ENCODE measurements at places on chromosomes 7 and 10.

GRCh38 chr7:2734084-2734686, 46.2 kb downstream of the AMZ1 start:
- H3K4me3 ChIP-seq, result peak overlapping the region; percentile 33
- H3K27me3 ChIP-seq, result no peaks in the 10 kb centered on the region
- DNase-seq, result no peak
- peaks cover 43% of the 10 kb centered on the region for H3K36me3 ChIP-seq
- peak overlapping the region; percentile 27 for H3K27ac ChIP-seq

- no peak for DNase-seq
- H3K4me3 ChIP-seq, result no peak overlapping the region
- H3K36me3 ChIP-seq, result no peaks in the 10 kb centered on the region
- no peaks in the 10 kb centered on the region for H3K4me1 ChIP-seq
- no peaks in the 10 kb centered on the region for H3K27me3 ChIP-seq
These were observed 148.1 kb downstream of the ITGA8 start for GRCh38 chr10:15571575-15571974.

DNA sequence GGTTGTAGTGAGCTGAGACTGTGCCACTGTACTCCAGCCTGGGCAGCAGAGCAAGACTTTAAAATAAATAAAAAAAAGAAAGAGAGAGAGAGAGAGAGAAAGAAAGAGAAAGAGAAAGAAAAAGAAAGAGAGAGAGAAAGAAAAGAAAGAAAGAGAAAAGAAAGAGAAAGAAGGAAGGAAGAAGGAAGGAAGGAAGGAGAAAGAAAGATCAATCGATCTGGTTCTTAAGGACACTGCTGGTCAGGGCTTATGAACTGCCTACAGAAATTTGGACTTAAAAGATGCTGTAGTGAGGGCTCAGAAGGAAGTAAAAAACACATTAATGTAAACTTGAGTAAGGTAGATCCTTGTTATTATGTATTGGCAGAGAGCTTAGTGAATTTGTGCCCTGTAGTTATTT, 62.4 kb downstream of the COPG2 start:
- DNase-seq, result no peak
- peaks cover 55% of the 10 kb centered on the region for H3K36me3 ChIP-seq
- H3K27ac ChIP-seq, result no peak overlapping the region

DNA sequence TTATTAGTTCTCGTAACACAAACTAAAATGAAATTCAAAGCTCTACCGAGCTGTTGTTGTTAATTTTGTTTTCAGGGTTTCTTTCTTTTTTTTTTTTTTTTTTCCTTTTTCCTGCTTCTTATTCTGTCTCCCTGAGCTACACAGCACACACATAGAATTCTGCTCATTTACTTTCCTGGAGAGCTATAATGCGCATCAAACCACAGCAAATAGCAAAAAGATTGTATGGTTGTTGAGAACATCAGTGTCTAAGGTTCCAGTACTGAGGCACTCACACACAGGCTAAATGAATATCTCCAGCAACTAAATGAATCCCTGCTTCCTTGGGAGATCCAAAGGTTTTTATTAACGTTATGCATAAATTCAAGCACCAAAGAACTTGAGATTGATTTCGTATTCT, 418.3 kb downstream of the PLXDC2 start:
- no peaks in the 10 kb centered on the region for H3K36me3 ChIP-seq
- H3K27ac ChIP-seq, result no peak overlapping the region
- no peaks in the 10 kb centered on the region for H3K4me1 ChIP-seq

DNA sequence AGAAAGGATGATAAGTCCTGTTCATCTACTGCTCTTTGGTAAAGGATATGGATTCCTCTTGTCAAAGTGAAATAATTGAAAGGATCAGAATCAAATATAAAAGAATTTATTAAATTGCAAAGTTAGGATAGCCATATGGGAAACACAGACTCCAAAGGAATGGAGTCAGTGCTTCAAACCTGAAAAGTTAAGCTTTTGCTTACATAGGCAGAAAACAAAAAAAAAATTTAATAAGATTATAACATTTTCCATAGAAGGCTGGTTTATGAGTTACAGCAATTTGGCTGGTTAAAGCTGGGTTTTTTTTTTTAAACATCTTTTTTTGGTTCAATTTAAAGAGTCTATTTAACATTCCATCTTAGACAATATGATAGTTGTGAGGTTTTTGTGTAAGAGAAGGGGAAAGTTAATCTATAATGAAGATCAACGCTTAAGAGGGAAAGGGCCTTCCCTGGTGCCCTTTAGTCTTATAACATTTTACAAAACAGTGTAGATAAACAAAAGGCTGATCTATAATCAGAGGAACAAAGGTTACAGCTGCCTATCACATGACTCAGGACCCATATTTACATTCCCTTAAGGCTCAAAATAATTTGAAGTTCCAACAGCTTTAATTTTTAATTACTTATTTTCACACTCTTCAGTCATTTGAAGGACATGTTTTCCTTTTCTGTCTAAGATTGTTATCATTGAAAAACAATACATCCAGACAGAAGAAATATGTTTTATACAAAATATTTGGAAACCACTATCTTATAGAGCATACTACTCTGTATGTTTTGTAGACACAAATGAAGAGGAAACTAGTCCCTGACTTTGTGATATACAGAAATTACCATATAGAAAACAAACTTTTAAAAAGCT, 234.3 kb upstream of the MBL2 start:
- H3K27ac ChIP-seq, result no peak overlapping the region
- H3K4me3 ChIP-seq, result no peak overlapping the region
- no peak for DNase-seq
- no peaks in the 10 kb centered on the region for H3K4me1 ChIP-seq
- no peaks in the 10 kb centered on the region for H3K27me3 ChIP-seq

- no peaks in the 10 kb centered on the region for H3K4me1 ChIP-seq
- H3K27ac ChIP-seq, result no peak overlapping the region
- DNase-seq, result no peak
- H3K27me3 ChIP-seq, result no peaks in the 10 kb centered on the region
- H3K4me3 ChIP-seq, result no peak overlapping the region
- no peaks in the 10 kb centered on the region for H3K36me3 ChIP-seq
These were observed 637.4 kb upstream of the MKI67 start for GRCh38 chr10:128763588-128763987.

All from activated B cell treated with CpG ODN at 0.5 μM for 24 hours (primary cell).